ENCODE measurements at places on chromosomes 5 and 9.
A peak's percentile ranks its signal among the peaks of the same experiment; 100 is the strongest.

GRCh38 chr5:128213340-128213739 is 129.8 kb downstream of the SLC12A2 start:
- DNase-seq = peak; percentile 57

- no peak for DNase-seq
Measured at GRCh38 chr5:61277781-61278180, 54.3 kb upstream of the ZSWIM6 start.

- DNase-seq = no peak
Measured at GRCh38 chr9:101415578-101415977, 16.9 kb downstream of the ZNF189 start.

- DNase-seq = no peak
Measured at GRCh38 chr5:68798877-68799843, 294.7 kb upstream of the SLC30A5 start.

- DNase-seq = no peak
Measured at GRCh38 chr5:172877466-172878260, 43.6 kb downstream of the ERGIC1 start.
